Stimulated activated CD4-positive, alpha-beta T cell treated with anti-CD3 and anti-CD28 coated beads, Interleukin-12 subunit alpha, Interleukin-12 subunit beta, amount 100 ng/mL, for 24 hours (primary cell): ENCODE measurements at places on chromosomes 12 and 14.

DNA sequence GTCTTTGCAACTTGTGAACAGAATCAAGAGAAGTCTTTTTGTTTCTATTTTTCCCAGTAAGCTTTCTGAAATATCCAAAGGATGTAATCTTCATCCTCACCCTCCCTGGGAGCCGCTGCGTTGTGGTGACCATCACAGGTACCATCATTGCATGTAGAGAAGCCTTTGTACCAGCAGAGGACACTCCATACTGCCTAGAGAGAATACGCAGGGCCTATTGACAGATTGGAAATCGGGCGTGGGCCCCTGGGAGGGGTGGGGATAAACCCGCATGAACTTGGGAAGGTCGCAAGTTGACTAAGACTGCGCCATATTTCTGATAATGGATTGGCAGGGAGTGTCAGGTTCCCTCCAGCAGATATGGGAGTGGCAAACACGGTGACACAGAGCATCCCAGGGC is 12.7 kb downstream of the KRT1 start:
- DNase-seq, result no peak

- DNase-seq, result no peak
Observed at GRCh38 chr12:94401326-94401725, 58.3 kb downstream of the CEP83 start.

GRCh38 chr12:124995200-124995961 is 1.9 kb downstream of the BRI3BP start:
- DNase-seq, result no peak

DNA sequence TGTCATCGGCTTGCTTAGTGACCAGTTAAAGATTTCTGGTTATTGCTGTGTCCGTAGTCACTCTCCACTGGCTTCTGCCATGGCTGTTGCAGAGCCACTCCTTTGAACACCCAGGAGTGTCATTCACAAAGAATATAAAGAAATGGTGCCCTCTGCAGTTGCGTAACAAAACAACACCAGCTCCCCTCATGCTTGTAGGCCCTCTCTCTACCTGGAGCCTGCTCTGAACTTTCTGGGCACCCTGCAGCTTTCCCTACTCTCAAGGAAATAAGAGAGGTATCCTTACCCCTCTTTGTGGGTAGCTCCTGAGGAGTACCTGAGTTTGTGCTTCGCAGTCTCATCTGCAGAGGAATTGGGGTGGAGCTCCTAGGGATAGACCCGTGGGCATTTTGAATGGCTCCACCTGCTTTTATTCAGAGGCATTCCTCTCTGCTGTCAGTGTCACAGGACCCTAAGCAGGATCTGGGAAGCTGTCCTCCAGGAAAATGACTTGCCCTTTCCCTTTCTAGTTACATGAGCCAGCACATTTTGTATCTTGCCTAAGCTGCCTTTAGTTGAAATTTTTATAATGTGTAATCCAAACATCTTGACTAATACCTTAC is 97.2 kb upstream of the TMEM260 start:
- DNase-seq, result no peak

DNA sequence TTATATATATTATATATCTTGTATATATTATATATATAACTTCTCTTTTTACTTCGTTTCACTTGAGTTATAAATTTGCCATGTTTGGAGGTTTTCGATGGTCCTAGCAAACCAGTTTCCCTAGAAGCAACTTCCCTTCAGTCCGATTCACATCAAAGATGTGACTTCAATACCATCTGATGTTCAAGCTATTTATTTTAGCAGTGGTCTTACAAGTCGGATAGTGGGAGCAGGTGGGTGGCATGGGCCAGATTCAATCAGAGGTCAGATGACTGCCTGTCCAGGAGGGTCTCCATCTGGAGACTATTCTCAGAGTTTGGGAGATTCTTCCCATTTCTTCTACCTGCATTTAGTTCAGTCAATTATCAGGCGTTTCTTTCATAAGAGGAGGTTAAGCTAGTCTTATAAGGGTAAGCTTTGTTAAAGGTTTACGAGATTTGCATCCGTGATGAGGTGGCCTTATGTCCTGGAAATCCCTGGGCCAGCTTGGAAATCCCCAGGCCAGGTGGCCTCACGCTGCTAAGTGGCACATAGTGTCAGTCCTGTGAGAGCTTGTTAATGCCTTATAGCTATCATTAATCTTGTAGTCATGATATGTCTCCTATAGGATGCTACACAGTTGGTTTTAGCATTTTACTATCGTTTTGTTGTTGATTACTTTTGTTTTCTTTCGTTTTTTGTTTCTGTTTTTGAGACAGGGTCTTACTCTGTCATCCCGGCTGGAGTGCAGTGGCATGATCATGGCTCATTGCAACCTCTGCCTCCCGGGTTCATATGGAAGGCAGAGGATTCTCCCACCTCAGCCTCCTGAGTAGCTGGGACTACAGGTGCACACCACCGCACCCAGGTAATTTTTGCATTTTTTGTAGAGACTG is 145.8 kb downstream of the BICD1 start:
- DNase-seq, result no peak

DNA sequence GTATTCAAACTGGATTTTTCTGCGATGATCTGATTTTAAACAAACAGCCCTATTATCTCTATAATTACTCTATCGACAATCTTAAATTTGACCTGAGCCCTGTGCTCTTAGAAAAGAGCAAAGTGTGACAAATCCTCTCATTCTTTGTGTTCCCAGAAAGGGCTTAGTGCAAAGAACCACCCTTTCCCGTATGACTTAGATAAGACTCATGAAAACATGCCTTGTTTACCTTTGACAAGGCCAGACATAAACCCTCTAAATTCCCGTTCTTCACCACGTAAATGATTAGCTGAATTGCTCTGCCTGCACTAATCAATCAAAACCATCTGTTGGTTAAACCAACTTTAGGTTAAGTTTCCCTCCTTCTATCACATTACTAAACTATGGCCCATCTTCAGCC is 285.7 kb upstream of the SEL1L start:
- DNase-seq, result no peak

DNA sequence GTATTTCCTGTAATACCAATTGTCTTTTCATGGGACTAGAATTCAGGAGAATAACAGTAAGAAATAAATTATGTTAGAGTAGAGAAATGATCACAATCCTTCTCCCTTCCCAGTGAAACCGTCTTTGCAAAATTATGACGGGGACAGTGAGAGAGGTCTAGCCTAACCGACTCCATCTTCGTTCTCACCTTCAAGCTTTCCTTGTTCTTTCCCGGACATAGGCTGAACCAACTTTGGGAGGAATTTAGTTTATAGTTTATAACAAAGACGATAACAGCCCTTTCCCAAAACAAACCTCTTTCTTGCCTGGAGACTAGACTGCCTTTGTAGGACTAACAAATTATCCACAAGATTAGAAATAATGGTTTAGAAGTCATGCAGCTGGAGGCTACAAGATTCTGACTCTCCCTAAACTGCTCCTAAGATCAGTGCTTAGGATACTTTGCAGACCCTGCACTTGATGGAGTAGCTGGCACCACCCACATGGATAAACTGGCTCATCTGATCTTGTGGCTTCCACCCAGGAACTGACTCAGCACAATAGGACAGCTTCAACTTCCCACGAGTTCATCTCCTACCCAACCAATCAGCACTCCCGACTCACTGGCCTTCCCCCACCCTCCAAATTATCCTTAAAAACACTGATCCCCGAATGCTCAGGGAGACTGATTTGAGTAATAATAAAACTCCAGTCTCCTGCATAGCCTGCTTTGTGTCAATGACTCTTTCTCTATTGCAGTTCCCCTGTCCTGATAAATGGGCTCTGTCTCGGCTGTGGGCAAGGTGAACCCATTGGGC is 521.2 kb upstream of the TBX3 start:
- DNase-seq, result no peak

- no peak for DNase-seq
Observed at GRCh38 chr12:6605421-6606330, 1.5 kb downstream of the CHD4 start.

DNA sequence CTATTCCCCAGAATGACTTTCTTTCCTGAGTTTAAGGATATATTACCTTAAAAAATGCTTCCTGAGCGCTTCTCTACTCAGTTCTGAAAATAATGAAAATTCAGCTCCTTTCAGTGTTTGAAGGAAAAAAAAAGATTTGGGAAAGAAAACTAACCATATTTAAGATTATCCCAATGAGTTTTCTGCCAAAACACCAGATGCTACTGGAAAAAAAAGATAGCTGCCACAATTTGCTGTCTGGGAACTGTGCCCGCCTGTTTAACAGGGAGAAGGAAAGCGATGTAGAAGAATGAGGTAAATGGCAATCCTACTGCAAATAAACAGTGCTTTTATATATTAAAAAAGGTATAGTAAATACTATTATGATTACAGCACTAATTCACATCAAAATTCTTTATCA is 367.6 kb upstream of the PRICKLE1 start:
- DNase-seq, result no peak

DNA sequence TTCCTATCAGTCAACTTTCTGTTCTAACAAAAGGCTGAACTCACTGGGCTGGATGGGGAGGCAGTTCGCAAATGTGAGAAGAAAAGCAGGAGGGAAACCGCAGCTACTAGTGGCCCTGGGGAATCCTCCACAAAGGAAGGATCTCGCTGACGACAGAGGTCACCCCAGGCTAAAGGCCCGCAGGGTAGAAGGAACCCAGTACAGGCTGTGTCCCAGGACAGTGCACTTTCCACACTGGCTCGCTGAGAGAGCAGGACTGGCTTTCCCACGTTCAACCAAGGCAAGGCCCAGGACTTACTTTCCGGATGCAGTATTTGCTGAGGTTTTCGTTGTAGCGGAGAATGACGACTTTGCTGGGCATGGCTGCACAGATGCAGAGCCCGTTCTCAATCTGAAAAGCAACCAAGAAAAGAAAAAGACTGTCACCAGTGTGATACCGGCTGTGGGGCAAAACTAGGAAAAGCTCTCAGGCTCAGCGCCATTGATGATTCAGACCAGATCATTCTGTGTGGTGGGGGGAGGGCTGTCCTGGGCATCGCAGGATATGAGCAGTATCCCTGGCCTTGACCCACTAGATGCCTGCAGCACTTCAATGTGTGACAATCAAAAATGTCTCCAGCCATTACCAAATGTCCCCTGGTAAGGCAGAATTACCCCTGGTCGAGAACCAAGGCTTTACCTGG is 36.3 kb downstream of the PRKAB1 start:
- no peak for DNase-seq

DNA sequence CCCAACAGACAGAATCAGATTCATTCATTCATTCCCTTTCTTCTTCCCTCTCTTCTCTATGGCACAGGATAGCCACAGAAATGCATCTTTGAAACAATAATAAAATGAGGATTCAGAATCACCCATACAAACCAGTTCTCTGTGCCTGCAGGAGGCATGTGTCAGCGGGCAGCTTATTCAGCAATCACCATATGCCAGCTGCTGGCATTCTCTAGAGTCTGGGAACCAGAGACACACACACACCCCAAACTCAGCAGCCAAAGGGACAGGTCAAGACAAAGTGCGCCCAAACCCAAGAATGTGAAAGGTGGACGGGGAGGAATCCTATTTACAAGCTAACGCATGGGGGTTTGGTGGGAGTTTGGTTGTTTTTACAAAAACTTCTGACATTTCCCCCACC is 14.1 kb downstream of the ARF3 start:
- no peak for DNase-seq

- DNase-seq, result no peak
Observed at GRCh38 chr12:52907092-52907810, 2.4 kb upstream of the KRT8 start.

DNA sequence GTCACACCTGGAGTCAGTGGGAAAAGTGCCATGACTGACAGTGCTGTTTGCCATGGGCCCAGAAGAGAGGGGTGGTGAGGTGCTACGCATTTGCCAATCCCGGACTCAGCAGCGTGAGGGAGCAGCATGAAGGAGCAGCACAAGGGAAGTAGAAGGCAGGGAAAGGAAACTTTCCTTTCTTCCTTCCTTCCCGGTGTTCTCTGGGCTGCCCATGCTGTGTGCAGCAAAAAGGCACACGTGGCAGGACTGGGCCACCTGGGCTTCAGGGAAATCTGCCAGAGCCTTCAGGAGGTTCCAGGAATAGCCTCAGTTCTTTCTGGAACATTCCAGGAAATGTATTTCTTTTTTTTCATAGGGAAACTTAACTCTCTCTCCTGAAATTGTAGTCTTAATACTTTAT is 23.0 kb downstream of the TRIM9 start:
- DNase-seq, result no peak

GRCh38 chr14:24612196-24612595 is 2.7 kb upstream of the GZMH start:
- DNase-seq, result no peak
